ENCODE measurements at places on chromosomes 7 and 10.

GRCh38 chr7:11006291-11006690 lies 32.6 kb downstream of the PHF14 start:
- no peak for DNase-seq

- DNase-seq, result no peak
Observed at GRCh38 chr7:22174574-22174953, 182.4 kb downstream of the RAPGEF5 start.

DNA sequence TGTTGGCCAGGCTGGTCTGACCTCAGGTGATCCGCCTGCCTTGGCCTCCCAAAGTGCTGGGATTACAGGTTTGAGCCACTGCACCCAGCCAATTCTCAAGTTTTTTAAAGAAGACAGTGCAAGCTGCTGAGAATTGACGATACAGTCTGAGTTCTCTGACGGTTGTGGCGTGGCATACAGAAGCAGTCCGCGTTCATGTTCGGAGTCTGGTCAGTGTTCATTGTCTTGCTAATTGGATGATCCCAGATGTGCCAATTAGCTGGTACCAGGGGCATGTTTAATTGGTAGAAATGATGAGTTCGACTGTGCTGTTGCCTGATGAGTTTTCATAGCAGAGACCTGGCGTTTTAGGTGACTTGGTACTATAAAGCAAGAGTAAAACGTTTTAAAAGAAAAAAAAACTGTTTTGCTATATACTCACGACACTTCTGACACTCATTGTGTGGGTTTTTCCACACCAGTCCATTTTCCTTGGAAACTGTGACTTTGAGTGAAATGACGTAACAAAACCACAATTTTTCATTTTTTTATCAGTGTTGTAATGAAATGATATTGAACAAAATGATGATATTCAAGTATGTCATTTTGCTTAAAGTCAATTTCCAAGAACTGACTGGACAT lies 32.3 kb downstream of the CAMK1D start:
- no peak for DNase-seq

DNA sequence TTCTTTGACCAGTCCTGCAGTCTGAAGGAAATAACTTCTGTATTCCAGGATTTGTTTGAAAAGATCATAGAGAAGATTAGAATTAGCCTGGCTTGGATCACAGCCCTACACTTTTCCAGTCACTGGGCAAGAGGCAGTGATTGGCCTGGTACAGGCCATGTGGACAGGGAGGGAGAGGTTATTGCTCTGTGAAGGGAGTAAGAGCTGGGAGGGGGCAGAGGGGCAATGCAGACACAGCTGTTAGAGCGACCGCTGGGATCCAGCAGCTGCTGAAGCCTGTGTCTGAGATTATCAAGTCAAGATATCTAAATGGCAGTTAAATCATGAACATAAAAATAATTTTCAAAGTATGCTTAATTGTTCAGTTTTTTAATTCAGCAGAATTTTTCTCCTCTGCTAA lies 257.3 kb downstream of the SDK1 start:
- no peak for DNase-seq

GRCh38 chr10:1102416-1102815 lies 46.2 kb downstream of the WDR37 start:
- DNase-seq, result no peak

- no peak for DNase-seq
Observed at GRCh38 chr7:45659496-45660139, 85.5 kb downstream of the ADCY1 start.

- no peak for DNase-seq
Observed at GRCh38 chr10:78838141-78838657, 230.6 kb upstream of the ZMIZ1 start.
